ENCODE measurements at places on chromosomes 6 and 20. TPM values are rescaled to one million over a fixed set of nuclear protein-coding genes. Genes with fewer than 3 reads are reported as not detected.
A peak's percentile ranks its signal among the peaks of the same experiment; 100 is the strongest.

The MTCH1 gene
- total RNA-seq, result 117 TPM

- H3K27ac ChIP-seq, result no peak overlapping the region
- H3K27me3 ChIP-seq, result peaks cover 9% of the 10 kb centered on the region
- no peaks in the 10 kb centered on the region for H3K4me1 ChIP-seq
- no peak for DNase-seq
- no peak overlapping the region for H3K4me3 ChIP-seq
These were observed 60.8 kb downstream of the OGFRL1 start for GRCh38 chr6:71349395-71349794.

The CSNK2B gene
- total RNA-seq, result 279 TPM

- peaks cover 7% of the 10 kb centered on the region for H3K27me3 ChIP-seq
- no peak overlapping the region for H3K27ac ChIP-seq
- H3K4me1 ChIP-seq, result no peaks in the 10 kb centered on the region
- no peak for DNase-seq
- H3K36me3 ChIP-seq, result no peaks in the 10 kb centered on the region
These were observed 46.7 kb downstream of the TMEM170B start for GRCh38 chr6:11584244-11584643.

GRCh38 chr6:3251462-3252314 is 7.1 kb upstream of the PSMG4 start:
- no peak overlapping the region for H3K4me3 ChIP-seq
- no peaks in the 10 kb centered on the region for H3K36me3 ChIP-seq
- H3K27me3 ChIP-seq, result peaks cover 49% of the 10 kb centered on the region
- peak; percentile 76 for DNase-seq
- H3K27ac ChIP-seq, result no peak overlapping the region

- peaks cover 5% of the 10 kb centered on the region for H3K4me1 ChIP-seq
- peaks cover 36% of the 10 kb centered on the region for H3K36me3 ChIP-seq
- no peak overlapping the region for H3K4me3 ChIP-seq
- DNase-seq, result no peak
These were observed 125.5 kb downstream of the THEMIS start for GRCh38 chr6:127775371-127775770.

DNA sequence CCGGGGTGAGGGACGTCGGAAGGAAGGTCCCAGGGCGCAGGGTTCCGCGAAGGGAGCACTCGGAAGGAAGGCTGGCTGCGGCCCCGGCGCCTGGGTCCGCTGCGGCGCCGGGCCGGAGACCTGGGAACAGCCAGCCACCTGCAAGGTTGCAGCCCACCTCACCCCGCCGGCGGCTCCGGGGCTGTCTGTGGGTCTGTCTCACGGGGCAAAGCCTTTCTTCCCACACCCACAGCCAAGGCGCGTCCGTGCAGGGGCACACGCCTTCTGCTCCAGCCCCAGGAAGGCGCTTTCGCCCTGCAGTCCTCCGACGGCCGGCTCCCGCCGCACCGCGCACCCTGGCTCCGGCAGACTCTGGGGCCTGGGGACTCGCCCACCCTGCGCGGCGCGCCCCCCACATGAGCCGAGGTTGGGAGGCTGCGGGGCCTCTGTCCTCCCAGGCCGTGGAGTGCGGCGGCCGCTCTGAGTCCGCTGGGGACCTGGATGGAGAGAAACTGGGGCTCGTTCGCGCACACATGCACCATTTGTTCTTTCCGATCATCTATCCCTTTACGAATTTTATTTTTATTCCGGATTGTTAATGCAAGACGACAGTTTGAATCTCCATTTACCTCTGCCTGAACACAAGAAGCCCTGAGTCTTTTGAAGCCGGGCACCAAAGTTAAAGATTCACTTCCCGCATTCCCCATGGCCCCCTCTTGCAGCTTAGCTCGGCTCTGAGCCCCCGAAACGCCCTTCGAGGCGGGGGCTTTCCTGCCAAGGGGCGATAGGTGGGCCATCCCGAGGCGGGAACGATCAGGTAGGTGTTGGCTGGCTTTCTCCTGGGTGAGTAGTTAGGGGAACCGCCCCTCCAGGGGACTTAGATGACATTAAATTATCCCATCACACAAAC is 4.5 kb upstream of the FOXC1 start:
- DNase-seq, result no peak
- H3K27ac ChIP-seq, result peak overlapping the region; percentile 18
- H3K36me3 ChIP-seq, result no peaks in the 10 kb centered on the region
- H3K4me1 ChIP-seq, result peaks cover 10% of the 10 kb centered on the region
- peaks cover 73% of the 10 kb centered on the region for H3K27me3 ChIP-seq

- H3K27me3 ChIP-seq, result no peaks in the 10 kb centered on the region
- H3K4me3 ChIP-seq, result no peak overlapping the region
- H3K27ac ChIP-seq, result no peak overlapping the region
- no peak for DNase-seq
These were observed 57.1 kb downstream of the GJA1 start for GRCh38 chr6:121492536-121492935.

DNA sequence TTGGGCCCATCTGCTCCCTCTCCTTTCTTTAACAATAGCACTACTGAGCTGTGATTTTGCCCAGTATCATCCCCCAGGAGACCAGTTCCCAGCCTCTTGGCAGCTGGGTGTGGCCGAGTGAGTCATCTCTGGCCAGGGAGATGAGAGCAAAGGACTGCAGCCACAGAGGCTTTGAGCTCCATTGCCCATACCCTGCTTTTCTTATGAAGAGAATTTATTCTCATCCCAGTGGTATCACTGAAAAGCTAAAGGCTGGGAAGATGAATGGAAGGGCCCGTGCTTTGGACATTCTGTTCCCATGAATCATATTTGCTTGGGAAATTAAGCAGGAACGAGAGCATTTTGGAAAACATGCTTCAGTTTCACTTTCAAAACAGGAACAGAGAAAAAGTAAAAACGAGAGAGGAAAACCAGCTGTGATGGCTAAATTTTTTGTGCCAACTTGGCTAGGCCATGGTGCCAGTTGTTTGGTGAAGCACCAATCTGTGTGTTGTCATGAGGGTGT is 14.9 kb downstream of the CST3 start:
- H3K4me3 ChIP-seq, result no peak overlapping the region
- peaks cover 7% of the 10 kb centered on the region for H3K27me3 ChIP-seq
- H3K36me3 ChIP-seq, result no peaks in the 10 kb centered on the region
- H3K27ac ChIP-seq, result no peak overlapping the region
- DNase-seq, result no peak

DNA sequence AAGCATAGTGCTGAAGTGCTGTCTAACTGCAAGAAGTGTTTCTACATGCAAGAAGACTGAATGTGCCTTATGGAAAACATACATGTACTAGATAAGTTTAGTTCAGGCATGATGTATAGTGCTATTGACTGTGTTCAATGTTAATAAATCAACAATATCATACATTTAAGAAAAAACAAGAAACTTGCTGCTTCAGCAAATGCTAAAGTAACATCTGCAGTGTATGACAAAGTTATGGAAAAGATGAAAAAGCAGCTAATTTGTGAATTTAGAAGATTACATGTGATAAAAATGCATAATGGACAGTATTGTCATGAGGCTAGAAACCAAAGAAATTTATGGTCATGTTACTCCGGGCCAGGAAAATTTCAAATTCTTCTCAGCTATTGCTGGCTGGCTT is 174.9 kb upstream of the SPTLC3 start:
- H3K4me3 ChIP-seq, result no peak overlapping the region
- no peak overlapping the region for H3K27ac ChIP-seq
- no peaks in the 10 kb centered on the region for H3K27me3 ChIP-seq
- H3K4me1 ChIP-seq, result no peaks in the 10 kb centered on the region
- no peaks in the 10 kb centered on the region for H3K36me3 ChIP-seq

- H3K27me3 ChIP-seq, result peaks cover 24% of the 10 kb centered on the region
- no peak for DNase-seq
- no peak overlapping the region for H3K27ac ChIP-seq
- peaks cover 27% of the 10 kb centered on the region for H3K36me3 ChIP-seq
- H3K4me1 ChIP-seq, result peaks cover 43% of the 10 kb centered on the region
These were observed 2.6 kb downstream of the MICA start for GRCh38 chr6:31405996-31406395.

- H3K36me3 ChIP-seq, result no peaks in the 10 kb centered on the region
- no peak overlapping the region for H3K27ac ChIP-seq
- H3K4me3 ChIP-seq, result no peak overlapping the region
- no peaks in the 10 kb centered on the region for H3K4me1 ChIP-seq
These were observed 531.4 kb upstream of the RNF217 start for GRCh38 chr6:124430740-124431318.

DNA sequence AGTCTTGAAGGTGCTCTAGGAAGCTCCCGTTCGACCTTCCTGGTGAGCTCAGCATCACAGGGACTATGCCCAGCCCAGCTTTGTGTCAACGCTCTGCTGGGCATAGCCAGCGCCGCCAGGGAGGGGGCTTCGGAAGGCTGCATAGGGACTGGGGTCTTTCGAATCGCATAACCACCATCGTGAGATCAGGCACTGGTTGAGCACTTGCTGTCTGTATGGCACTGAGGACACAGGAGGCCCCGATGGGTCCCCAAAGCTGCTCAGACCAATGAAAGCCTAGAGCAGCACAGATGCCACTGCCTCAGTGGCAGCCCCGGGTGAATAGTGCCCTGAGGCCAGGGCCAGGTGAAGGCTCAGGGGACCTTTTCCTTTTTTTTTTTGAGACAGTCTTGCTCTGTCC is 96.7 kb downstream of the TAF4 start:
- no peaks in the 10 kb centered on the region for H3K4me1 ChIP-seq
- H3K4me3 ChIP-seq, result no peak overlapping the region
- peaks cover 12% of the 10 kb centered on the region for H3K27me3 ChIP-seq
- no peak overlapping the region for H3K27ac ChIP-seq

DNA sequence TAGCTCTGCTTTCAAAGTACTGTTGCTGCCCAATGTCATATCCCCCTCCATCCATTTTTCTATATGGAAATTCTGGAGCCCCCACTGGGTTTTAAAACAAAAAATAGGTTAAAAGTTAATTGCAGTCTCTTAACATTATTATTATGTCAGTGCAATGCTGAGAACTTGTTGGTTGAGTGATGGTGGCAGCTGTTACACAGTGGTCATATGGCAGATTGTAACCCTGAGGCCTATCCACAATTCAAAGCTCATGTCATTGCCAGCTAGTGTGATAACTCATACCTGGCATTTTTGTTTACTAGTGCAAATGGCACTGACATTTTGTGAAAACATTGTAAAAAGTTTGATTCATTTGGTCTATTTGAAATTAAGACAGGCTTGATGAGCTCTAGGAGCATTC is 305.7 kb upstream of the FLRT3 start:
- no peaks in the 10 kb centered on the region for H3K36me3 ChIP-seq
- no peak overlapping the region for H3K4me3 ChIP-seq
- no peak overlapping the region for H3K27ac ChIP-seq
- no peak for DNase-seq

DNA sequence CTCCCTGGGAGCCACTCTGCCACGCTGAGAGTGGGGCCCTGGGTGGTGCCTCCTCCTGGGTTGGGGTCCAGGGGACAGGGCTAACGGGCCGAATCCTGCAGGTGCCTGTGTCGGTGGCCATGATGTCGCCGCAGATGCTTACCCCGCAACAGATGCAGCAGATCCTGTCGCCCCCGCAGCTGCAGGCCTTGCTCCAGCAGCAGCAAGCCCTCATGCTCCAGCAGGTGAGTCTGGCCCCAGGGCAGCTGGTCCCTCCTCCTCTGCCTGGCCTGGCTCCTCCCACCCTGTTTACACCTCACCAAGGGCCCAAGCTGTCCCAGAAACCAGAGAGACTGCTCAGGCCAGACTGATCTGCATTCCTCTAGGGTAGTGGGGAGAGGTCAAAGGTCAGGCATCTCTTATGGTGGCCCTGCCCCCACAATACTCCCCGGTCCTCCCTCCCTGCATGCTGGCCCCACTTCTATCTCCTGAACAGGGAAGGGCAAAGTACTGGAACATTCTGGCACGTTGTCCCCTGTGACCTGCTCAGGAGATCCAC is 38.6 kb downstream of the FOXP4 start:
- no peak overlapping the region for H3K4me3 ChIP-seq
- H3K27ac ChIP-seq, result no peak overlapping the region
- no peaks in the 10 kb centered on the region for H3K27me3 ChIP-seq
- no peak for DNase-seq
- no peaks in the 10 kb centered on the region for H3K36me3 ChIP-seq
- H3K4me1 ChIP-seq, result no peaks in the 10 kb centered on the region

GRCh38 chr6:4503700-4504099 is 272.5 kb upstream of the CDYL start:
- no peak overlapping the region for H3K4me3 ChIP-seq
- no peak for DNase-seq
- H3K27ac ChIP-seq, result no peak overlapping the region

DNA sequence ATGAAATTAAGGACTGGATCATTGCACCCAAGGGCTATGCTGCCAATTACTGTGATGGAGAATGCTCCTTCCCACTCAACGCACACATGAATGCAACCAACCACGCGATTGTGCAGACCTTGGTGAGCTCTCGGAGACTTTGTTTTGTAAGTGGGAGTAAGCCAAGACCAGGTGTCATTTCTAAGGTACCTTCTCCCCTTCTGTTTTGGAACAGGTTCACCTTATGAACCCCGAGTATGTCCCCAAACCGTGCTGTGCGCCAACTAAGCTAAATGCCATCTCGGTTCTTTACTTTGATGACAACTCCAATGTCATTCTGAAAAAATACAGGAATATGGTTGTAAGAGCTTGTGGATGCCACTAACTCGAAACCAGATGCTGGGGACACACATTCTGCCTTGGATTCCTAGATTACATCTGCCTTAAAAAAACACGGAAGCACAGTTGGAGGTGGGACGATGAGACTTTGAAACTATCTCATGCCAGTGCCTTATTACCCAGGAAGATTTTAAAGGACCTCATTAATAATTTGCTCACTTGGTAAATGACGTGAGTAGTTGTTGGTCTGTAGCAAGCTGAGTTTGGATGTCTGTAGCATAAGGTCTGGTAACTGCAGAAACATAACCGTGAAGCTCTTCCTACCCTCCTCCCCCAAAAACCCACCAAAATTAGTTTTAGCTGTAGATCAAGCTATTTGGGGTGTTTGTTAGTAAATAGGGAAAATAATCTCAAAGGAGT is 30.4 kb downstream of the TXNDC5 start:
- no peak overlapping the region for H3K4me3 ChIP-seq
- H3K27ac ChIP-seq, result no peak overlapping the region
- peaks cover 48% of the 10 kb centered on the region for H3K36me3 ChIP-seq
- H3K4me1 ChIP-seq, result no peaks in the 10 kb centered on the region
- no peaks in the 10 kb centered on the region for H3K27me3 ChIP-seq

DNA sequence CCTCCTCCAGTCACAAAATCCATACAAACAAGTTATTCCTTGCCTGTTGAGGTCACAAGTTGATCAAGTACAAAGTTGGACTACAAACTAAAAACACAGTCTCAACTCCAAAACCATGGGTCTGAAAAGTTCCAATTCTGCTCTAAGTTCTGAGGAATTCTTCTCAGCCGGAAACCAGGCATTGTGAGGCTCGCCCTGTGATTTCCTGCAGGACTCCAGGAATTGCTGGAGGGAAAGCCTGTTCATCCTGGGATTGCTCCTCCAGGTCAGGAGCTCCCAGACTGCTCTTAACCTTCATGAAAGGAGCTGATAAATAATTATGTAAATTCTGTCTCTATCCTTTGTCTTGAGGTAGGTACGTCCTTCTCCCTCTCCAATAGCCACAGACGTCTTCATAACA is 8.5 kb downstream of the TRAM2 start:
- peaks cover 24% of the 10 kb centered on the region for H3K4me1 ChIP-seq
- H3K36me3 ChIP-seq, result peaks cover 4% of the 10 kb centered on the region
- H3K4me3 ChIP-seq, result no peak overlapping the region
- H3K27ac ChIP-seq, result no peak overlapping the region
- no peak for DNase-seq
